ENCODE measurements at places on chromosomes 11 and 22.
A peak's percentile ranks its signal among the peaks of the same experiment; 100 is the strongest.

DNA sequence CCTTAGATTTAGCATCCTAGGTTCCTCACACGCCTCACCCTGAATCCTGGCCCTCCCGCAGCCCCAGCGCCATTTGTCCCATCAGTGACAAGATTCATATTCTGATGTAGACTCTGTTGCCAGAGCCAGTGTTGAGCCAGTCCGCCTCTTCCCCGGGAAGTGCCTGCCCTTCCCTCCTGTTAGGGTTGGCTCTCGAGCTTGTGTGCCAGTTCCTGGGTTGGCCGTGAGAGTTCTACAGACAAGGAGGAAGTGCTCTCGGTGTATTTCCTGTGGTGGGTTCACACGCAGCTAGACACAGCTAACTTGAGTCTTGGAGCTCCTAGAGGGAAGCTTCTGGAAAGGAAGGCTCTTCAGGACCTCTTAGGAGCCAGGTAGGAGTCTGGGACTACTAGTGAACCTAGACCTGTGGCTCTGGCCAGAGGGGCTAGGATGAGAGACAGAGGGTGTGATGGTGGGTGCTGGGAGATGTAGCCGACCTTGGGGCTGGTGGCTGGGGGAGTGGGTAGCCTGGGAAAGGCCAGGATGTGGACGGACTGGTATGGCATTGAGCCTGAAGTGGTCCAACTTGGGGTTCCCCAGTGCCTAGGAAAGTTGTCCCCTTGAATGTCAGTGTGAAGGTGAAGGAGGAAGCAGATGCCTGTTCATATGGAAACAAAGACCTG is at the start of gene IL18BP:
TSS of gene IL18BP (plus strand) at position 261 of the 662 bp plus-strand sequence. CDS start 1,076 bp downstream, outside the sequence.
- DNase-seq: peak; percentile 72

- DNase-seq: no peak
These were observed 9.9 kb downstream of the SUN2 start for GRCh38 chr22:38745676-38746460.

- no peak for DNase-seq
These were observed 2.8 kb upstream of the CDC42EP1 start for GRCh38 chr22:37557321-37558001.

DNA sequence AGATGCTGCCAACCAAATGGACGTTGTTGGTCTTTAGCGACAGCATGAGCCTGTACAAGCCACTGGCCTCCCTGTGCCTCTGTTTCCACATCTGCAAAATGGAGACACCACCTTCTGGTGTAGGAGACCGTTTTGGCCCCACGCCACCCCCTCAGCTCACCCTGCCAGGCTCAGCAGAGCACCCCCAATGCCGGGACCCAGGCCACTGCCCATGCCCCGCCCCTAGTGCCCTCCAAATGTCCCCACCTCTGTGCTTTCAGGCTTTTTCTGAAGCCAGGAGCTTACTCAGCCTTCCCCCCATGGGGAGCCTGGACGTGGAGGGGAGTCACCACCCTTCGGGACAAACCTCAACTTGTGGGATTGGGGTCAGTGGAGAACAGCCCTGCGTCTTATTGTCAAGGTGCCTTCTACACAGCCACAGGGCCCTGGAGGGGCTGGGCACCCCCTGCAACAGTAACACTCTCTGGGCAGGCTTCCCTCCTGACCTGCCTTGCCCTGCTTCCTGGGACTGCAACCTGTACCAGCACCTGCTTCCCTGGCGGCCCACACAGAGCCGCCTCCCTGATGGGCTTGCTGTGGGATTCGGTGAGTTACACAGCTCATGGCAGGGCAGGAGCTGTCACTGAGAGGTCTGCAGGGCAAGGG is 24.6 kb upstream of the RTL6 start:
- no peak for DNase-seq

GRCh38 chr11:36775756-36776155 is 177.7 kb upstream of the RAG2 start:
- DNase-seq: no peak

GRCh38 chr22:30824711-30825110 is 130.0 kb downstream of the OSBP2 start:
- no peak for DNase-seq

- no peak for DNase-seq
These were observed 32.9 kb downstream of the SCUBE1 start for GRCh38 chr22:43310311-43310710.

DNA sequence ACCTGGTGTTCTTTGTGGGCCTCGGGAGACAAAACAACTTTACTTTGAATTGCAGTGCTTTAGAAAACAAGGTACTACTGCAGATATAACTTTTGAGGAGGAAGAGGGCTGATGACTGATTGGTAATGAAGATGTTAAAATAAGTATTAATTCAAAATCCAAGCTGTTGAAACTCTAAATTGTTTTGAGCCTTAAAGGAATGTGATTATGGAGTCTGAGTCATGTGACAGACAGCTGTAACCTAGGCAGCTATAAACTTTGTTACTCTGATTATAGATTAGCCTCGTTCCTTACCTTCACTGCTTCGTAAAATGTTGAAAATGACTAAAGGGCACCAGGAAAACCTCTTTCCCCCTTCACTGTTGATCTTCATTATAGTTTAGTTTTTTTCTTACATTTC is 43.4 kb downstream of the MS4A2 start:
- no peak for DNase-seq

DNA sequence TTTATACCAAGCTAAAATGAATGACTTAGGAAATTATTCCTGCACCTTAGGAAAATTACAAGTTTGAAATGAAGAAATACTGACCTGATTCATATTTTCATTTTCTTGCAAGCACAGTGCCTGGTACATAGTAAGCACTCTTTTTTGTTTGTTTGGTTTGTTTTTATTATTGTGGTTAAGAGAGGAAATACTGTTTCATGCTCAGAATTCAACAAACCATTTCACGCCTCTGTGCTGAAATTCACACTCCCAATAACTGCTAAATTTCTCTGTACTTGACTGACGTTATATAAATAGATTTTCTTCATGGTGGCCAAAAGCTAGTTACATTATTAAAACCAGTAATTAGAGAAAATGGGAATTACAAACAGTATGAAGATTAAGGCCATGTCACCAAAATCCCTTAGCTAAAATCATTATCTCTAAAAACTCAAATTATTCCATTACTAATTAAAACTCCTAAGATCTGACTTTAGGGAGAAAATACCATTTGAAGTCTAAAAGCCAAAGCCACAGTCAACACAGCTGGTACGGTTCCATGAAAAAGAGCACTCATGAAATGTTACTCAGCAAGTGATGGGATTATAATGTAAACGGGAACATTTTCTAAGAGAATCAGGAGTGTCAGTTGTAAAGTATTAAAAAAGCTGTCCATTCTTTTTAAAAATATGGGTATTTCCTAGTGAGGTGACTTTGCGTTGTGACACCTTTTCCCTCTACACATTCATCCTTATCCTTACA is 77.8 kb upstream of the DDI1 start:
- DNase-seq: no peak

DNA sequence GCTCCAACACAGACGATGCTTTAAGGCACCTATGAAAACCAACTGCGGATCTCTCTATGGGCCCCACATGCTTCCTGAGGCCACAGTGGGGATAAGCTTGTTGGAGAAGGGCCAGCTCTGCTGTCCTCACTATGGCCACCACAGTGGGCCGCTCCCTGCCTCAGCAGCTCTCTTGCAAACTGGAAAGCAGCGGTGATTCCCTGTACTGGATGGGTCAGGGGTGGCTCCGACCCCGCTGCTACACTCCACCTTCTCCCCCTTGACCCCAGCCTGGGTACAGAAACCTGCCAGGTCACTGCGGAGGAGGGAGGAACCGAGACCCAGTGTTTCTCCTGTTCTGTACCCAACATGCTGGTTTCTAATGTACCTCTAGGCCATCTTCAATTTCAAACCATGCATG is 403.9 kb downstream of the CTTN start:
- no peak for DNase-seq

- no peak for DNase-seq
These were observed 583.7 kb downstream of the BRD1 start for GRCh38 chr22:49243965-49244364.

GRCh38 chr11:61089806-61090491 is 12.3 kb upstream of the CD5 start:
- no peak for DNase-seq

- no peak for DNase-seq
These were observed 317.8 kb downstream of the ST3GAL4 start for GRCh38 chr11:126673319-126673718.

DNA sequence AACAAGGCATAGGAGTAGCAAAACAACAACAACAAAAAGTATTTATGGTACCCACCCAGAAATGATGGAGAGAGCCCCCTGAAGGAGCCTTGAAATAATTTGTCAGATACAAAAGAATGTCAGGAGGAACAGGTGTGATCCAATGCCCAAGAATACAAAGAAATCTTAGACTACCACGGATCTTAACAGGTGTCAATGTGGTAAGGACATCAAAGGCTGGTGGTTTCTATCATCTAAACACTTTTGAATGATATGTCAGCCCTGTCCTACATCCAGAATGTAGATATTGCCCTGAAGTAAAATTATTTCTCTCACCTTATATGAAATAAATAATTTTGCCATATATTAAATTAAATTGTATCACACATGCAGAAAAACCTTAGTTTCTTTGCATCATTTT is 386.4 kb upstream of the ANO5 start:
- DNase-seq: no peak

- DNase-seq: peak; percentile 79
These were observed 9.5 kb downstream of the GRAMD1B start for GRCh38 chr11:123439616-123440015.

- no peak for DNase-seq
These were observed 9.0 kb downstream of the MTNR1B start for GRCh38 chr11:92978271-92979111.

DNA sequence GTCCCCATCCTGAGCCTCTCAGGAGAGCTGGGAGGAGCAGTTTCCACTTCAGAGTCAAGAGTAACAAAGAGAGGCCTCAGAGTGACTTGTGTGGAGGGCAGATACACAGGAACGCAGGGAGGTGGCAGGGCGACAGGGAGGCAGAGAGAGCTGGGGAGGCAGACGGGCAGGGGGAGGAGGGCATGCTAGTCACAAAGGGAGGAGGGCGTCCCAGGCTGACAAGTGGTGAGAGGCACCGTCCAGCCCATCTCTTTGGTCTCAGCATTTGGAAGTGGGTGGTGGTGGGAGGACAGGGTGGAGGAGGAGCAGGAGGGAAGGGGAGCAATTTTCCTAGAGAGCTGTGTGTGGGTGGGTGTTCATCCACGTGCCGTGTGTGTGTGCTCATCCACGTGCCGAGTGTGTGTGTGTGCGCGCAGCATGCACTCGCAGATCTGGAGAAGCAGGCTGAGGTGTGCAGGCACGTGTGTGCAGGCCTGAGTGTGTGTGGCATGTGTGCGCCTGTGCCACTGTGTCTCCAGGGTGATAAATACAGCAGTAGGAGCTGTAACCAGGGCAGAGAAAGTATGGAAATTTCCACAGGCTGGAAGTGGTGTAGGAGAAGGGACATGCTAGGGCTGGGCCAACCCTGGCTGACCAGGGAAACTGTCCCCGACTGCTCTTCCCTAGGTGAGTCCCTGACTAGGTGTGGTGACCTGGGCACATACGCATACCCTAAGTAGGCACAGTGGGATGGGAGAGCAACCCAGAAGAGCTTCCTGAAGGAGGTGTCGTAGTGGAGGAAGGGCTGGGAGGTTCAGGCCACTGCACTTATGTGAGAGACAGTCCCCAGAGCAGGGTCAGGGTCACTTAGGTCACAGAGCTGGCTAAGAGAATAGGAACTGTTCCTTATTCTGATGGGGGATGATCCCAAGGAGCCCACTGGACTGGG is 7.3 kb upstream of the PDE2A start:
- DNase-seq: no peak

DNA sequence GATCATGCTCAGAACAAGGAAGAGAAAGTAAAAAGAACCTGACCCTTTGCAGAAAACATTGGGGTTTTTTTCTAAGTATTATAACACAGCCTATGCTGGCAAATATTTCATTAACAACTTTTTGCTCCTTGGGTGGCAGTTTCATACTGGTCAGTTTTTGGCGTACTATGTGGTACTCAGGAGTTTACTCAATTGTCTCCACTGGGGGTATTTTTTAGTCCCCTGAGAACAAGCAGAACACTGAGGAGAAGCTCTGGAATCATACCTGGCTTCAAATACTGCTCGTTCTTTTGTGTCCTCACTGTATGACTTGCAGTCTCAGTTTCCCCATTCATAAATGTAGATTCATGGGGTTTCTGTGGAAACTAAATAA is 90.4 kb downstream of the SERGEF start:
- DNase-seq: no peak

DNA sequence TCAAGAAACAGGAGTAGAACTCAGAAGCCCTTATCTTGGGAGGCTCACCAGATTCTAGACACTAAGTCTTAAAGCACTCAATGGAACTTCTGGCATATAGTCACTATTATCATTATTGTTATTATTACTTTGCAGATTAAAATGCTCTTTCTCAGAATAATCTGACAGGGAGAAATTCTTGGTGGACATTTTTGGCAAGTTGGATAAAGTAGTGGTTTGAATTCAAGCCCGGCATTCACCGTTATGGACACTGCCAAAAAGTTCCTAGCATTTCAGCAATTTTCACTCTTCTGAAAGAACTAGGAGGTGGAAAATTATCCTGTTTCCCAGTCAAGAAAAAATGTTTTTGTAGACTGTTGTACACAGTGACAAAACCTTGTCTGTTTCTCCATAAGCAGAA is 179.6 kb upstream of the ISX start:
- DNase-seq: no peak

- no peak for DNase-seq
These were observed 196.7 kb downstream of the DSCAML1 start for GRCh38 chr11:117600234-117600783.

- no peak for DNase-seq
These were observed 19.5 kb upstream of the TCF20 start for GRCh38 chr22:42289671-42290541.

GRCh38 chr11:34086554-34087283 is 18.7 kb upstream of the NAT10 start:
- DNase-seq: no peak

- DNase-seq: no peak
These were observed 4.3 kb upstream of the TEAD1 start for GRCh38 chr11:12669930-12670329.

DNA sequence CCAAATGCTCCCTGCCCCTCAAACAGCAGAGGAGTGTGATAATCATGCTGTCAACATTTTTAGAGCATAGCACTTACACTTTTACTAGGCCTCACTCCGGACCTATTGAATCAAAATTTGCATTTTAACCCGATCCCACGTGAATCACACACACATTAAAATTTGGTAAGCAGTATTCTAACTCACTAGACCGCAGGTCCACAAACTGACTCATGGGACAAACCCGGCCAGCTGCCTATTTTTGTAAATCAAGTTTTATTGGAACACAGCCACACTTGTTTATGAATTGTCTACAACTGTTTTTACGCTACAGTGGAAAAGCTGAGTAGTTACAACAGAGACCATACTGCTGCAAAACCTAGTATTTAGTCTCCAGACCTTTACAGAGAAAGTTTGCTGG is 43.3 kb downstream of the SNX19 start:
- DNase-seq: no peak

GRCh38 chr11:116933961-116934360 is 96.5 kb upstream of the APOA1 start:
- no peak for DNase-seq

- DNase-seq: no peak
These were observed 24.7 kb downstream of the ALG9 start for GRCh38 chr11:111846636-111847035.

- no peak for DNase-seq
These were observed 554 bp downstream of the LRRC32 start for GRCh38 chr11:76669901-76670484.

Data from activated CD8-positive, alpha-beta memory T cell treated with anti-CD3 and anti-CD28 coated beads, Interleukin-2, amount 10 ng/mL, durations not matched to agents 7 days and 5 days (primary cell).